ENCODE measurements at places on chromosomes 3 and 15.

GRCh38 chr3:98565843-98566242 is 27.6 kb downstream of the CPOX start:
- DNase-seq, result peak; percentile 15

DNA sequence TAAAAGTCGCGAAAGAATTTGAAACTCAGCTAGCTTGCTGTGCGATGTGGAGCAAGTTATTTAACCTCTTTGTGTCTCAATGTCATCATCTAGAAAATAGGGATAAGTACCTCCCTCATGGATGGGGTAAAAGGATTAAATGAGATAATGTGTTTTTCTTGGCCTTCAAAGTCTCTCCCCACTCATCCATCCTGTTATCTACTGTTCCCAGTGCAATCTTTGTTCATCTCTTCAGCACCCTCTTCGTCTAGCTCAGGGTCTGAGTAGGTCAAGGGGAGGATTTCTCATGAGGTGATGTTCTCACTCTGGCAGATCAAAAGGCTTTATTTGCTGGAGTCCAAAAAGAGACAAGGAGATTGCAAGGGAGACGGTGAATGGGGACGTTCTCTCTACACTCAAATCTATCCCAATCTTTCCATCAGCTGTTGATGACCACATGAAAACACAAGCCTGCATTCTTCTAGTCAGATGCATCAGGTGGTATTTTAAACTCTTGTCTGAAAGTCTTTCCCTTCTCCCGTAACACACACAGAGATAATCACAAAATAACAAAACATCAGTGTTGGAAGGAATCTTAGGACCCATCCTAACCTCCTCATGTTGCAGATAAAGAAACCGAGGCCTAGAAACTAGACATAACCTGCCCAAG is 1.3 kb downstream of the MESD start:
- DNase-seq, result no peak

- DNase-seq, result no peak
Observed at GRCh38 chr15:88023914-88024313, 232.6 kb downstream of the NTRK3 start.

GRCh38 chr3:71395470-71395869 is 188.1 kb downstream of the FOXP1 start:
- no peak for DNase-seq

GRCh38 chr3:71047616-71048531 is 535.7 kb downstream of the FOXP1 start:
- DNase-seq, result no peak

- DNase-seq, result no peak
Observed at GRCh38 chr3:100263583-100263982, 2.8 kb downstream of the TBC1D23 start.

DNA sequence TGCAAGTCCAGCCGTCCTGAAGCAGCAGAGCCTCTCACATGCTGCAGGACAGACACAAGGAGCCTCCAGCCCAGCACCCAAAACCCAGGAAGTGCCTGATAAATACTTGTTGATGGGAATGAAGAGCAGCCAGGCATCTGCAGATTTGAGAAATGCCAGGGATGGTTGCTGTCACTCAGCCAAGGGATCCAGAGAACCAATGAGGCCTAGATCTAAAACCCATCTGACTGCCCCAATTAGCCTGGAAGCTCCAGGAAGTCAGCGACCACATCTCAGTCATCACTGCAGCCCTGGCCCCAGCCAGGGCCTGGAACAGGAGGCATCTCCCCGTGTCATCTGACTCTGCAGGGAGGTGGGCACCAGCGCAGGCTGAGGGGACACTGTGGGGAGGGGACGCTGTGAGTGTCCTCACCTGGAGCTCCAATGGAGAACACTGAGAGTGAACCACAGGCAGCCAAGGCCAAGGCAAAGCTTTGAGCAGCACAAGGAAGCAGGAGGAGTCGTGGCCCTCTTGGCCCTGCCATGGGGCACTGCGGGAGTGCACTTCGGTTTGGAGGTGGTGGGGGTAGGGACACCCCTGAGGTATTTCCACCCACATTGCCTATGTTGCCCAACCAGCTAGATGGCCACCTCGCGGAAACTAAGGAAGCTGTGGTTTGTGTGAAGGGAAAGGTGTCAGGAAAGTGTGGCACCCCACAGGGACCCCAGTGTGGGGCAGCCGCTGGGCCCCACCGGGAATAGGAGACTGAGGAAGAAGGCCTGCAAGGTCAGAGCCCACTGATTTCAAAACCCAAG is 229.5 kb downstream of the VPS13C start:
- DNase-seq, result no peak

- no peak for DNase-seq
Observed at GRCh38 chr15:35533130-35534110, 12.5 kb downstream of the DPH6 start.

GRCh38 chr3:50050361-50050760 is 38.4 kb upstream of the RBM5 start:
- DNase-seq, result no peak

- DNase-seq, result no peak
Observed at GRCh38 chr3:154060238-154061000, 60.8 kb upstream of the ARHGEF26 start.

GRCh38 chr3:142445816-142446254 is 2.0 kb downstream of the XRN1 start:
- no peak for DNase-seq

DNA sequence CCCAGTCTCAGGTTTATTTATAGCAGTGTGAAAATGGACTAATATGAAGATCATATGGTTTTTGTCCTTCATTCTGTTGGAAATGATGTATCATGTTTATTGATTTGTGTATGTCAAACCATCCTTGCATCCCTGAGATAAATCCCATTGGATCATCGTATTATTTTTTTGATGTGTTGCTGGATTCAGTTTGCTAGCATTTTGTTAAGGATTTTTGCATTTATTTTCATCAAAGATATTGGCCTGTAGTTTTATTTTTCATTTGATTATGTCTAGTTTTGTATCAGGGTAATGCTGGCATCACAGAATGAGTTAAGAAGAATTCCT is 34.3 kb downstream of the FAIM start:
- no peak for DNase-seq

DNA sequence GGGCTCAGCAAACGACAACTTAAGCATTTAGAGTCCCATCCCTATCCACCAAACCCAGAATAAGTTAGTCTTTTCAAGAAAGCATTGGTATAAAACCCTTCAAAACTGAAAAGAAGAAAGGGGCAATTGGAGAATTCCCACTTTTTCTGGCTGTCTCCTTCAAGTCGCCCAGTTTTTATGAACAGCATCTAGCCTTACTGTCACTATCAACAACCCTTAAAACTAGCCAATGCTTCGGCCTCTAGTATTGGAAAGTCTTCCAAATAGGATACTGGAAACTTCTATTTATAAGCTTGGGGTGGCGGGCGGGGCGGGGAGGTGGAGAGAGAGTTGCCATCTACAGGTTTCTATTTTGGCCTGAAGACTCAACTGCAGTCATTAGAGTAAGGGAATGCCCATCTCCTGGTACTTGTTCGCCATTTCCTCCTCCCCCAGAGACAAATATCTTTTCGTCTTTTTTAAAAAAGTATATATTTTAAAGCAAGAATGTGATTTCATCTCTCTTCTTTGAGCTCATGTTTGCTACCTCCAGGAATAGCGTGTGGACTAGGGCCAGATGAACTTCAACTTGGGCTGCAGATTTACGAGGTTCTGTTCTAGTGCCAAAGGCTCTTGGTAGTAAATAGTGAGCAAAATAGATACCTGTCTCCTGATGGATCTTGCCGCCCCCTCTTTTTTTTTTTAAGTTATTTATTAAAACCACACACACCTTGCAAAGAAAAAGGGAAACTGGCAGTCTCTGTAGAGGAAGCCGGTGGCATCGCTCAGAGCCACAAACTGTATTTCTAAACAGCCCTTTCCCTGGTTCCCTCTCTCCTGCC is 2.7 kb downstream of the BCL6 start:
- DNase-seq, result peak; percentile 58

DNA sequence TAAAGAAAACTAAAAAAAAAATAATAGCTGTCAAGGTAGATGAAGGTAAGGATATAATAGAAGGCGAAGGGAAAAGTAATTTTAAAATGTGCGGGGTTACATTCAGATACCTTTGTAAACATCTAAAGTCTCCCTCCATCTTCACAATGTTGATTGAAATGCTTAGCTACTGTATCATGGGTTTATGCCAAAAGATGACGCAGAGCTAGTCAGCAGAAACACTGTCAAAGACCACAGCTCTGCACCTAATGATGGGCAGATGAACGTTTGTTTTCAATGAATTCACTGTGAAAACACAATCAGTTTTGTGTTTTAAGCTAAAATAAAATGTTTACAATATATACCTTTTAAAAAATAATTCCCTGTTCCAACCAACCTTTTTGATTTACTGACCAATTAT is 61.2 kb downstream of the RFTN1 start:
- DNase-seq, result no peak

GRCh38 chr3:53524566-53524965 is 30.2 kb downstream of the CACNA1D start:
- DNase-seq, result no peak

GRCh38 chr3:62777130-62777529 is 98.1 kb downstream of the CADPS start:
- no peak for DNase-seq

GRCh38 chr3:14725013-14725412 is 50.1 kb downstream of the C3orf20 start:
- DNase-seq, result no peak

DNA sequence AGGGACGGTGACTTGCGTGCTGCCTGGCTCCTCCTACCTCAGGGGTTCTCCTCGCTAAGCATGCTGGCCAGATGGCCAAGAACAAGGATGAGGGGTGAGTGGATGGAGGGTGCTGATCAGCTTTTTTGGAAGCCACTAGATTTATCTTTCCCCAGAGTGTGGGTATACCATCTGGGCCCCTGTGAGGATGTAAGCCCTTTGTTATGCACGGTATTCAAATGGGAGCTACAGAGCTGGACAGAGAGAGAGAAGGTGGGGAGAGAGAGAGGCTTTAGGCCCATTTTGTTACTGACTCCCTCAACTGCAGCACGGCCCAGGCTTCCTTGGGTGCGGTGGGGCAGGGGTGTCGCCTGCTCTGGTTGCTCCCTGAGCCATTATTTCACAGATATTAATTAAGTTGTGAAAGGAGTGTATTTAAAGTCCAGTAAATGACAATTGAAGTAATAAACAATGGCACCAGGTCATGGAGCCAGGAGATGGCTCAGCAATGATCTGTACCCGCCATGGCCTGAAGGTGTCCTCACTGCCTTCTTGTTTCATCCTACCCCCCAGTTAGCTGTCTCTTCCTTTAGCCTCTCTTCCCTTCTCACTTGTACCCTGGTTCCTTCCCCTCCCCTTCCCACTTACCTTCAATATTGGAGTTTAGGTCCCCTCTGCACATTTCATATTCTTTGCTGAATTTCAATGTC is 158.0 kb downstream of the CLSTN2 start:
- DNase-seq, result no peak

DNA sequence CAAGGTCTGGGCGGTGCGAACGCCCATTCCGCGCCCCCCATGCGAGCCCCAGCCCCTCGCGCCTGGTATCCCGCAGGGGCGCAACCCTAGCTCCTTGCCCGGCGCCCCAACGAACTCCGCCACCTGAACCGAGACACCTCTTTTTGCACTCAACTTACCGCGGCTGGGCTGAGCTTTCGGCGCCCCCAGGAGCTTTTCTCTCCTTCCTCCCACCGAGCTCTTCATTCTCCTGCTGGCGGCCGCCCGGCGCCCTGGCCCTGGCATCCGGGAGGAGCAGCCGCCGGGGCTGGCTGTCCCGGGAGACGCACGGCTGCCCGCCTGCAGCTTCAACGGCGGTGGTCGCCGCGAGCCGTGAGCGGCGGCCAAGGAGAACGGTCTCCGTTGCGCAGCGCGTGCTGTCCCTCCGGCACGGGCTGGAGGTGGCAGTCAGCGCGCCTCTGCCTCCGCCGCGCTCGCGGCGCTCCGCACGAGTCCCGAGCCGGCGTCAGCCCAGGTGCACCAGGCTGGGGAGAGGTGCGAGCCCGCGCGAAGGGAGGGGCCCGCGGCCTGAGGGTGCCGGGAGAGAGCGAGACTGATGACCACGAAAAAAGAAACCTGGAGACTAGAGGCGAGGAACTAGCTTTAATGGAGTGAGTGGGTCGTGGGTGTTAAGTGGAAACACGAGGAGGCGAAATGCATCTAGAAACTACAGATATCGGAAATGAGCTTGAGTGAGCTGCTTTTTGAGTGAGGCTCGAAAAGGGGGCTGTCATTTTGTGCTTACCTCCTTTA is 621.5 kb upstream of the ZNF385D start:
- DNase-seq, result no peak

DNA sequence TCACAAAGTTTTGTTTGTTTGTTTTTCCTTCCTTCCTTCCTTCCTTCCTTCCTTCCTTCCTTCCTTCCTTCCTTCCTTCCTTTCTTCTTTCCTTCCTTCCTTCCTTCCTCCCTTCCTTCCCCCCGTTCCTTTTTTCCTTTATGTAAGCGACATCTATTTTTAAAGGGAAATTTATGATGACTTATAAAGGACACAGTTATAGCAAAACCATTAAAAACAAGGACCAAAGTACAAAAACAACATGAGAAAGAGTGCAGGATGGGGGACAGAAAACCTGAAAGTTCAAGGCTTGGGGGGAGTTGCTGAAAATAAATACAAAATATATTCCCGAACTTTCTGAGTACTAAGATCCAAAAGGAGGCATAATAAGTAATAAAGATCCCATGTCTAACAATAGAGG is 1.8 kb downstream of the ADGRG7 start:
- no peak for DNase-seq

DNA sequence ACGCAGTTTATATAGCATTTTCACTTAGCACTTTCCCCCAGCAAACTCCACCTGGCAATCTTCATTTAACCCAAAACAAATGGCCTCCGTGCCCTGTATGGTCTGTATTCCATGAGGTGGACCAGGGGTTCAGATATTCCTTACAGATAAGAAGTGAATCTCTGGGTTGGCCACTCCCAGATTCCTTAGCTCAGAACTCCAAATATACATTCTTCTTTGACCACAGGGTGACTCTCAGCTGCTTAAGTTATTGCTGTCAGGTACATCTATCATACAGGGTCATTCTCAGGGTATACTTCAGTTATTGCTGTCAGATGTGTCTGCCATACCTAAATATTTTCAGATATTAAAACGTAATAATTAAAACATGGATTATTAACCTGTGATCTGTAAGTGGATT is 229.8 kb downstream of the TBL1XR1 start:
- DNase-seq, result no peak

All from CD4-positive, alpha-beta T cell treated with Interleukin-4 for 1 hour (primary cell).